K562 (cell line): ENCODE measurements at places on chromosomes 11 and 22. TPM values are rescaled to one million over a fixed set of nuclear protein-coding genes. Genes with fewer than 3 reads are reported as not detected.

DNA sequence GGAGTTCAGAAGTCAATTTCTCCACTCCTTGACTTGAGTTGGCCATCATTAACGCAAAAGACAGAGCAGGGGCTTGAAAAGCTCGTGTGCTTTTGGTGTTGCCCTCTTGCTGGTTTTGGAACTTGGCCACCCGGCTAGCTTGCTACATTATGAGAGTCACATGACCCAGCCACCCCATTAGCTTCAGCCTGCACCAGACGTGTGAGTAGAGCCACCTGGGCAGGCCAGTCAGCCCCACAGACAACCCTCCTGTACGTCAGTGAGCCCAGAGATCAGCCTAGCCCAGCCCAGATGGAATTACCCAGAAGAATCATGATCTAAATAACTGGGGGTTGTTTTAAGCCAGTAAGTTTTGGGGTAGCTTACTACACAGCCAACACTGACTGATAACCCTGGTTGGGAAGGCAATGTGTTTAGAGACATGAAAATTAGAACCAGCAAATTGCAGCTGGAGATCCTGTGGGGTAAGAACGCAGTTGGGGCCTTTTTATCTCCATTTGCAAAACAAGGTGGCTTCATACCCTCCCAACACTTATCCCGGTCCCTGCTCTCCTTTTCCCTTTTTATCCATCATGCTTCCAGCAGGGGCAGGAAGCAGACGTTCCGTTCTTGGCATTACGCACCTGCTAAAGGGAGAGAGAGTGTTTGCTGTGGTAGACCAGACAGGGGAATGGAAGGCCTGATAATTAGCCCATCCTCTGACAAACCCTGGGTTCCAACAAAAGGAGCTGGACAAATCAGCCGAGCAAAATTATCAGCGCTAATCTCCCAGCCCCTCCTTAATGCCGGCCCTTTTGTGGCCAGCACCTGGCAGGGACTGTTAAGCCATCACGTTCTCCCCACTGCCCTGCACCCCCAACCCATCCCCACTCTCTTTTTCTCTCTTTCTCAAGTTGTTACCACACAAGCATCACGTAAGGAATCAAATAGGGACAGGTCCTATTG is 548.7 kb upstream of the CADM1 start:
- no peak for DNase-seq

GRCh38 chr11:95919514-95919913 is 4.4 kb downstream of the MTMR2 start:
- DNase-seq, result no peak

- no peak for DNase-seq
Measured at GRCh38 chr11:93542811-93543229, 371 bp downstream of the SMCO4 start.

Gene CSF2RB
- 0.60 and 1.0 TPM in 2 replicates for total RNA-seq

GRCh38 chr22:30802202-30803166 is 107.8 kb downstream of the OSBP2 start:
- DNase-seq, result peak; percentile 81

DNA sequence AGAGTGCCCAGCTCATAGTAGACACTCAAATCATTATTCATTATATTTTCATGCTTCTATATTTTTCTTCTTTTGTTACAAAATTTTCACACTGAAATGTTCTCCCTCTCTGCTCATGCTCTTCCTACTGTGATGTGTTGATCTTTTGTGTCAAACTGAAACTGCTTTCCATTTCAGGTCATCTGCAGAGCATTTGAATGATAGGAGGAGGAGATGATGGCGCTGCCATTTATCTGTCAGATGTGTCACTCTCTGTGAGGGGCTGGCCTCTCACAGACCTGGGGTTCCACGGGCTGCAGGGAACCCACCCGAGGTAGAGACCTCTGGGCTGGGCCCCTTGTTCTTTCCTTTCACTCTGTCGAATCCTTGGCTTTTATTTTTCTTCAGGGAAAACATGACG is 41.1 kb downstream of the OR10A6 start:
- DNase-seq, result no peak

Gene PLAAT3
- total RNA-seq, result 2.7 TPM in 2 replicates

Gene HSPB2
- total RNA-seq, result 0.31 TPM in 1 of 2 replicates, not detected in the other

Gene PATE2
- not detected in 2 replicates for total RNA-seq

GRCh38 chr11:35040221-35040942 is 98.6 kb upstream of the CD44 start:
- DNase-seq, result no peak

DNA sequence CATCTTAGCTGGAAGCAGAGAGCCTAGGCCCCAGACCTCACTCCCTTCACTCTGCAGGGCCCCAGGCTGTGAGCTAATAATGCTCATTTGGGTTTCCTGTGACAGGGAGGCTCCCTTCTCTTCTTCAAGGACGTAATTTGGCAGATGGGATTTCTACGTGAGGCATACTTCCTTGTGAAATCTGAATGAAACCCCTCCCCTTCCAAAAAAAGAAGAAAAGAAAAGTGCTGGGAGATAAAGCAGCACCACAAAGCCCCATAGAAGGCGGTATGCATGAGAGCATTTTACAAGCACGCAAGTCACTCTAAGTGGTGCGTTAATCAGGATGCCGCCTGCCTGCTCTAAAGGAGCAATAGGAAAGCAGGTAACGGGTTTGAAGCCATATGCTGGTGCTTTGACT is 5.7 kb downstream of the P2RX3 start:
- no peak for DNase-seq

DNA sequence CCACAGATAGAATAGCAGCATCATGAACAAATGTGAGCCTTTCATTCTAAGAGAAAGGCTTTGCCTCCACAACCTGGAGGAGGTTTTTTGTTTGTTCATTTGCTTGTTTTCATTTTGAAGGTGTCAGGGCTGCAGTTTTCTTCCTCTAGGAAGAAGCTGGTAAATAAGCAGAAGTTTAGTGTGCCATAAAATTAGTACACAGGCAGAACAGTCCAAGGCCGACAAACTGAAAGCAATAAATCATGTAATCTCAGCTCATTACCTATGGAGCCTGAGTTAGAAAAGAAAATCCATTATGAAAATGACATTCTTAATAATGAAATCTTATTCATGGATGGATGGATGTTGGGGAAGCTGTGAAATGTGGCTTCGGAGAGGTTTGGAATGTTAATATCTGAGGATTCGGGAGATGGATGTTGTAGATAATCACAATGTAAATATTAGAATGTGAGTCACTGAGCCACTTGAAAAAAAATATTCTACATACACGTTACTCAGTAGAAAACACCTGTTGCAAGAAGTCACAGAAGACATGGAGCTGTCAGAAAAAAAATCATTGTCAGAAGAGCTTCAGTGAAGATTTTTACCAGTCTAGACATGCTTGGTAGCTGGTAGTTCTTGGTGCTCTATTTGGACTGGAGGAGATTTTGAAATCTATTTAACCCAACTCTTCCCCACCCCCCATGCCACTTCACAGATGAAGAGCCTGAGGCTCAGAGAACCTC is 15.0 kb upstream of the ZDHHC13 start:
- DNase-seq, result no peak

Gene GRAP2
- total RNA-seq, result 62.2 and 71.4 TPM in 2 replicates

- DNase-seq, result no peak
Measured at GRCh38 chr22:26525946-26526564, 13.8 kb upstream of the TFIP11 start.
